ENCODE measurements at places on chromosomes 6 and 20. TPM values are rescaled to one million over a fixed set of nuclear protein-coding genes. Genes with fewer than 3 reads are reported as not detected.

Gene SEL1L2
- total RNA-seq, result not detected

GRCh38 chr6:7154341-7155139 is 46.8 kb downstream of the RREB1 start:
- no peak overlapping the region for H3K27ac ChIP-seq
- no peaks in the 10 kb centered on the region for H3K27me3 ChIP-seq
- no peak overlapping the region for H3K4me3 ChIP-seq
- DNase-seq, result no peak
- peaks cover 65% of the 10 kb centered on the region for H3K4me1 ChIP-seq

- H3K27me3 ChIP-seq, result no peaks in the 10 kb centered on the region
- no peak overlapping the region for H3K4me3 ChIP-seq
- peak; percentile 22 for DNase-seq
- H3K27ac ChIP-seq, result no peak overlapping the region
- no peaks in the 10 kb centered on the region for H3K36me3 ChIP-seq
Observed at GRCh38 chr6:22043284-22043962, 253.4 kb downstream of the PRL start.

Gene ARFGEF3
- total RNA-seq, result 0.11 TPM

Measured in GM23248 (cell line).